ENCODE measurements at places on chromosomes 3 and 15.
A peak's percentile ranks its signal among the peaks of the same experiment; 100 is the strongest.

- DNase-seq = no peak
Measured at GRCh38 chr3:81886081-81886480, 124.6 kb upstream of the GBE1 start.

- no peak for DNase-seq
Measured at GRCh38 chr3:33860373-33861050, 62.1 kb downstream of the PDCD6IP start.

GRCh38 chr3:134970895-134971294, 175.8 kb downstream of the EPHB1 start:
- no peak for DNase-seq

DNA sequence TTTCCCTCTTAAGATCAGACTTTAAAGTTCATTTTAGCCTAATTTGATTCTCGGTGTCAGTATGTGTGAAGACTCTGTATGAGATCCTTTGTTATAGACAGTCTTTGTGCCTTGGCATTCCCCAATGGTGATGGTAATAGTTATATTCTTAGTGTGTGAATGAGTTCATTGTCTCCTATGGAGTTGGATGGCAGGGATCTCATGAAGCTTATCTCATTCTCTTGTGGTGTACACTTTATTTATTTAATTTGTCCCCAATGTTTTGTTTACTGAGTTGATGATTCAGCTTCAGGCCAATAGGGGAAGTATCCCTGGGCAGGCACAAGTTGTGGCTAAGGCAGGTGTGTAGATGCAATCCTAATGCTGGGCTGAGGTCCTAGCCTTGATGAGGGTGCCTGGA, 222.0 kb upstream of the DPPA4 start:
- DNase-seq = no peak

GRCh38 chr15:85730001-85730820, 64.5 kb downstream of the KLHL25 start:
- peak; percentile 53 for DNase-seq

DNA sequence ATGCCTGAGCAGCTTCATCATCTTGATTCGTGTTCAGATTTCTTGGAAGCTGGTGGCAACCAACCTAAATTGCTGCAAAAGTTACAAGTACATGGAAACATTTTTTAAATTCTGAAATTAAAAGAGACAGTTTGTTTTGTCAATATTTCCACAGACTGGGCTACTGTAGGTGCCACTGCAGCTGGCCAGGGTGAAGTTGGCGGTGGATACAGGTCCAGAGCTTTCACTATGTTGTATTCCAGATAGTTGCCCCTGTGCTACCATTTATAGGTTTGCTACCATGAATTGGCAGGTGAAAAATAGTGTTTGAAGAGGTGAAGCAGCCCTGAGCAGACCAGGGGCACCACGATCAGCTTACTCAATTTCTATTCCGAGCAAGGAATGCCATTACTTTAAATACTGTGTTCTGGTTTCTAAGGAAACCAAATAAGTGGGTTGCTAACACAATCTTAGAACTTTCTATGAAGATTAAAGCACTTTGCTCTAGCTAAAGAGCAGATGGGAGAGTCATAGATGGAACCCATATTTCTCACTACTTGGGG, 21.2 kb upstream of the SHC4 start:
- DNase-seq = no peak
